ENCODE measurements at places on chromosomes 6 and 20. TPM values are rescaled to one million over a fixed set of nuclear protein-coding genes. Genes with fewer than 3 reads are reported as not detected.

GRCh38 chr20:45290677-45291355 is 15.8 kb upstream of the RBPJL start:
- DNase-seq, result peak; percentile 53

DNA sequence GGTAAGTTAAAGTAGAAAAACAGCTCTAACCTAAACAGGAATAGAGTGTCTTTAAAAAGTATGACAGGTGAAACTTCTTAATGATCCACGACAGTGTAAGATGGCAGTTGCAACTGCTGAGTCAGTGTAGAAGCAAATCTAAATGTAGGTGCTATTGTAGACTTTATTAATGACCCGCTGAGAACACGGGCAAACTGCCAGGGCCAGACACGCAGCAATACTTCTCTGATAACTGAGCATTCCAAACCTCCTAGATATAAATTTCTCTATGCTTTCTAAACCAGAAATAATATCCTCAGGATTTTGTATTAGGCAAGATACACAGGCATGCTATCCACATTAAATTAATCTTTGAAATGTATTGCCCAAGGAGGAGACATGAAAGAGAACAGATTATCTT is 1076.4 kb downstream of the HACE1 start:
- DNase-seq, result no peak

DNA sequence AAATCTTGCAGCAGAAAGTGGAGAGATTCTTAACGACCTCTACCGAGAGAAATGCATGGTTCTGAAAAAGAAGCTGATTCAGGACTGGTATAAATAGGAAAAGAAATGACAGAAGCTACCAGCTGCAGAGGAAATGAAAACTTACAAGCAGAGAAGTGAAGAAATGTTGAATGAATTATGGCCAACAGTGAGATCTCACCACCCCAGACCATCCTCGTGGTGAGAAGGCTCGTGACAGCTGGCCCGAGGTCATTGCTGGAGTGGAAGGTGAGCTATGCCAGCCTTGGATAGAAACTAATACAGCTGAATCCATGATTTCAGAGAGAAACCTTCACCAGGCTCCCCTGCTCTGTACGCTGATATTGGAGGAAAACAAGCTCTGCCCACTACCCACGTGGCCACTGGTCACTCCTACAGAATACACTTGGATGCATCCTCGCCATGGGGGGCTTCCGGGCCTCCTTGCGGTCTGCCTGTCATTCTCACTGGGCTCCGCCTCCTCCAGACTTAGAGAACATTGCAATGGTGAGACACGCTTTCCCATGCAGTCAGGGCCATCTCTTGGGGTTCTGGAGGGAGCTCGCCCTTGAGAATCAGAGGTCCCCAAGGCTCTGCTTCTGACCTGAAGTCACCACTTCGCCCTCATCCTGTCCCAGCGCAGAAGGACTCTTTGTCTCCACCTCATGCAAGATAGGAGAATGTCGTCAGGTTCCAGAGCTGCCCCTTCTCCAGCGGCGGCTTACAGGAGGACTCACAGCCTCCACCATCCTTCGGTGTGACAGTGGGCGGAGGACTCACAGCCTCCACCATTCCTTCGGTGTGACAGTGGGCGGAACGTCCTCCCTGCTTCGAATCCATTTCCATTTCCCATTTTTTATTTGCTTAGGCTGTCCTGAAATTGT is 10.6 kb upstream of the TUBB2B start:
- peak; percentile 46 for DNase-seq

DNA sequence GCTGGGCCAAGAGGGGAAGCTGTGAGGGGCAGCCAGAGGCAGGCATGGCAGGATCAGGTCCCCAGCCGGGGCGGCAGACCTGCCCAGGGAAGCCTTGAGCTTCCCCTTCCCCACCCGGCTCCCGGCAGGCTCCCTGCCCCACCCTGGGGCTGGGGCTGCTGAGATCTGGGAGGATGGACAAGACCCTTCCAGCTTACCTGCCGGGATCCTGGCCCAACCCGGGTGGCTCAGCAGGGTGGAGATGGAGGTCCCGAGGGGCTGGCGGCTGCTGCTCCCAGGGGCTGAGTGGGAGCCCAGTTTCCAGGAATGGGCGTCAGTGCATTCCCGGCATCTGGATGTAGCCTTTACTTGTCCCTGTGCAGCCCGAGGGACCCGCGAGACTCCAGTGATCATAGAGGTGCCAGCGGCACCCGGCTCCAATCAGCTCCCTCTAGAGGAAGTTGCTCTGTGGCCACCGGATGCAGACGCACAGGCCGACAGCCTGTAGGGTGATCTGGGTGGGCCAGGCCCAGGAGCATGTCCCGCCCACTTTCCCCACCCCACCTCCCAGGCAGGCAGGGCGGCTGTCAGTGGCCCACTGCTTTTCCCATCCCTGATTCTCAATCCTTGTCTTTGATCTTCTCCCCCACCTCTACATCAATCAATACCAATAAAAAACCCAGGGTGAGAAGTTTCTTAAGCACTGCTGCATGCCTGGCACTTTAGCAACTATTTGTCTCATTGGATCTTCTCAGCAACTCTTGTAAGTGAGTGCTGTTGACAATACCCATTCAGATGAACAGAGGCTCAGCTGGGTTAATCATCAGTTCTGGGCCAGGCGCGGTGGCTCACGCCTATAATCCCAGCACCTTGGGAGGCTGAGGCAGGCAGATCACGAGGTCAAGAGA is at the start of gene BAK1:
BAK1 (minus strand) TSS at position 449 of the 887 bp plus-strand sequence. CDS start 2,672 bp downstream, outside the sequence.
- peak; percentile 91 for DNase-seq

- no peak for DNase-seq
Measured at GRCh38 chr6:17397764-17398194, 4.4 kb downstream of the CAP2 start.

DNA sequence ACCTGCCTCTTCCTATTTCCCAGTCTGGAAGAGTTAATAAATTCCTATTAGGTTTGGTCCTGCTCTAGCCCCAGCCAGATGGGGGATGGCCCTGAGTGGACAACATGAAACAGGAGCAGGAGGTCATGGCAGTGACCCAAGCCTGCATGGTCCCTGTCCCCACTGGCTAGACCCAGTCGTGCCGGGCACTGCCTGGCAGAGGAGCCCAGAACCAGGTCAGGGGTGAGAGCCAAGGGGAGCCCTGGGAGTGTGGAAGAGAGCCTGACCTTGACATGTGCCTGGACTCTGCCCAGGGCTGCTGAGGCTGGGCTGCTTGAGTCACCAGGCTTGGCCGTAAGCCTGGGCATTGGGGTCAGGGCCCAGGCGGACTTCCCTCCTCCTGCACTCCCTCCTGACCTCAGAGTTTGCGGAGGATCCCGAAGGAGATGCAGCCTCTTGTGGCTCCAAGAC is 3.6 kb downstream of the AVP start:
- no peak for DNase-seq

The PRICKLE4 gene
- 1.2 TPM for total RNA-seq
